ENCODE measurements at places on chromosomes 2 and 18.

GRCh38 chr2:43194121-43194869 is 32.1 kb downstream of the ZFP36L2 start:
- DNase-seq, result peak; percentile 76

DNA sequence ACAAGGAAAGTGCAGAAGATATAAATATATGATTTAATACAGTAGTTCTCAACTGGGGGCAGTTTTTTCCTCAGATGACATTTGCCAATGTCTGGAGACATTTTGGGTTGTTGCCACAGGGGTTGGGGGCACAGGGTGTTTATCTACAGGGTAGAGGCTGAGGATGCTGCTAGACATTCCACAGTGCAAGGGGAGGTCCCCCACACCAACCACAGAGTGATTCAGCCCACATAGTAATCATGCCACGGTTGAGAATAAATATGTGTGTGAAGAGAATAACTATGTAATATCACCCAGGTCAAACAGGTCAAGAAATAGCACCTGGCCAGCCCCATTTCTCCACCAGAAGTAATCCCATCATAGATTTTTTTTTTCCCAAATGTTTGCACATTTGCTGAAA is 17.9 kb downstream of the DYSF start:
- no peak for DNase-seq

DNA sequence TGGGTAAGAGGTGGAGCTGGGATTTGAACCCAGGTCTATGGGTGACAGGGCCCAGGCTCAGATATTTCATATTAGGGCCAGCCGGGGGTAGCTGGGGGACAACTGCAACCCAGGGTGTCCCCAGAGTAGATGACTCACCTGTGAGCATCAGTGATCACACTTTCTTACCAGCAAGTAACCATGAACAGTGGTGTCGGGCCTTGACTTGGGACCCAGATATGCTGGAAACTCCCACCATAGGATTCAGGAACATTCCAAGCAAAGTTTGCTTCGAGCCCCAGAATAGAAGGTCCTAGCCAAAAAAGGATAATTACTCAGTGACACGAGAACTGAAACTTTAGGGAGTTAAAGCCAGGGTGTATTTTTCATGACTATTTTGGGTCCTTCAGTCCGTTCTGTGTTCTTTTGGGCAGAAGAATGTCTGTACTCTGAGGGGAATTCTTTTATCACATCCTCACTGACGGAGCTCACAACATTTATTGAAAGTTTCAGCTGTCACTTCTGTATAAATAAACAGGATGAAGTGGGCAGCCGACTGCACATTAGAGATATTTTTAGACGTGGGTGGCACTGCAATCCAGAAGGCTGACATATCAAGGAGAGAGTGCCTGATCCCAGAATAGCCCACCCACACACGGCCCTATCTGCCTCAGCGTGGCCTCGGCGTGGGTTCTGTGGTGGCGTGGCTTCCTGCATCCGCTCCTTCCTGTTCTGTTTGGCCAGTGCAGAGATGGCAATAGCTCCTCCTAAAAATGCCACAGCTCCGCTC is 45.6 kb downstream of the RAMP1 start:
- no peak for DNase-seq

GRCh38 chr18:56444201-56444600 is 194.2 kb downstream of the TXNL1 start:
- no peak for DNase-seq

DNA sequence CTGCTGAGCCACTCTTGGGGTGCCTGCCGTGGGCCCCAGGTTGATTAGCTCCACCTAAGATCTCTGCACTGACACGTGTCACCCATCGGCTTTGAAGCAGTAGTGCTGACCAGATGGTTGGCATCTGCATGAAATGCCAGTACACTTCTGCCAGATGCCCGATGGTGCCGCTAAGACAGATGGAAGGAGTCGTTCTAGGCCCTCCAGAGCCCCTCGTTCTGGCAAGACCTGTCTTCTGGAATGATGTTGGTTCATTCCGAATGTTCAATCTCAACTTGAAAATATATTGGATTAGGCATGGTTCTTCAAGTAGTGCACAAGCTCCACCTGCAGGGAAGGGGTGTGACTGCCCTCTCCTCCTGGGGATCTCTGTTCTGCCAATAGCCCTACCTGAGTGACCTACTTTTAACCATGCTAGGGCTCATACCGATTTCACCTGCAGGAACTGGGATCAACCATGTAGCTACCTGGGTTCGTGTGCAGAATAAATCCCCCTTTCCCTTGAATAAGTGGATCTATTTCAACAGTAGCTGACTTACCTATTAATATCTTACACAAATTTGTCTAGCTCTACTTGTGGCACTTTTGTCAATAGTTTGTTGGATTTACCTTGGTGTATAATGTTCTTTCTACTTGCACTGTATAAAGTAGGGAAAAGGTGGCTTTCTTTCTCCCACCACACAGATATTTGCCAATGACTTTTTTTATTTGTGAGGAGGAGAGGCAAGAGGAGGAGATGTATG is 342.6 kb downstream of the CTNNA2 start:
- DNase-seq, result no peak

DNA sequence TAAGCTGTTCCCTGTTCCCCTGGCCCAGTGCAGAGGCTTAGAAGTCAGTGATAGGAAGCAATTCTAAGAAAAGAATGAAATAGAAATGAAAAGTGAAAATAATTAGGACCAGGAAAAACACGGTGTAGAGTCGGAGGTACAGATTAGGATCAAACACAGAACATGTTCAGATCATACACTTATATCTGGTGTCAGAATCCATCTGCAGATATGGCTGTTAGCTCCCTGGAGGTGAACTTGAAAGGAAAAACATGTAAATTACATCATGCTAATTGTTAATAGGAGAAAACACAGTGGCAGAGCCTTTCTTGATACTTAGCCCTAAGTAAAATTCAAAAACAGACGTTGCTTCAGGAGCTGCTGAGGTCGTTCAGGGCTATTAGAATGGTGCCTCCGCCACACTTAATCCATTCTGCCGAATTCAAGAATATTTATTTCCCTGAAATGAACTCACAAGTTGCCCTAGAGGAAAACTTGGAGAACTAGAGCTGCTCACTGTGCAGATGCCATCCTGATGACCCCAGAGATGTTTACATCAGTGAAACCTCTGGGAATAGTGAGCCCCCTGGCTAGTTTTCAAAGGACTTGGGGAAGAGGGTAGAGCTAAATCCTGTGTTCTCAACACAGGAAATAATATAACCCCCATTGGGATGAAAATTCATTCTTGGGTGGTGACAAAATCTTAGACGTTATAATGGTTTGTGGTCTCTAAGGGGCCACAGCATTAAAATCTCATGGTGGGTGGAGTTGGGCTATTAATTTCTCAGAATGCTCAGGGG is 27.5 kb downstream of the LPIN1 start:
- DNase-seq, result no peak

DNA sequence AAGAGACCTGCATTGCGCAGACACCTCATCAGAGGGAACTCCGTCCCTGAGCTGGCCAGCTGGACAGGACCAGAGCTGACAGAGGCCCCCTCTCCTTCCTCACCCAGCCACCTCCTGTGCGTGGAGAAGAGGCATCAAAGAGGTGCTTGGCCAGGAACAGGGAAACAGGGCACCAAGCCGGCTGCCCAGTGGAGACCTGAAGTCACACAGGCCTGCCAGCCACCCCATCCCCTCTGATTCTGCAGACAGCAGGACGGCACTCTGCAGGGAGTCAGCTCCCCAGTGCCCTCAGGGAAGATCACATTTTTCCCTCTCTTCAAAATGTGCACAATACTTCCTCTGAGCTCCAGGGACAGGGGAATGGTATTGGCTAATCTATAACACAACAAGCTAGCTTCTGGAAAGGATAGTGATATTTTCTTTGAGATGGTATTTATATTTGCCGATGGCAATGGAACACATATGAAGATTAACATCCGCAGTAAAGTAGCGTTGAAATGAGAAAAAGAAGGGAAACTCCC is 30.5 kb downstream of the SLC1A4 start:
- DNase-seq, result no peak

DNA sequence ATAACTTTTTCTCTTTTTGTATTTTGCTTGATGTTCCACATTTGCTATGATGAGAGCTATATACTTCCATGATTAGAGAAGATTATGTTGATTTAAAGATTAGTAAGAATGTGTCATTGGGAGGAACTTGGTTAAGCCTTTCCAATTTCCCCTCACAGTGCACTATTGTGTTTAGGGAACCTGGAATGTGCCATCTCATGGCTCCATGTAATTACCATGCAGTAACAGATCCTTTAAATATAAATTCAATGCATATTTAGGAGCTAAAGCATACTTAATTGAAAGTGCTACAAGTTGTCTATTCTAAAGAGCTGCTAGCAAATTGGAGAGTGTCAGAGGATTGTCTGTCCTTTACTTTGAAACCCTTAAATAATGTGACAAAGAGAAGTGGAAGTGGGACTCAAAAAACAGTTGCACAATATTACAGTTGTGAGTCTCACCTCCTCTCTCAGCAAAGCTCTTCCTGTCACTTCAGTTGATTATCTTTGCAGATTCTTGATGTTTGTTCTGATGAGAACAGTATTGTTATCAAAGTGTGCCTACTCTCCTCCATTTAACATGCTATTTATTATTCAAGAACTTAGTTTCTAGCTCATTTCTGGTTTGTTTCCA is 1162.7 kb upstream of the ZEB2 start:
- no peak for DNase-seq

DNA sequence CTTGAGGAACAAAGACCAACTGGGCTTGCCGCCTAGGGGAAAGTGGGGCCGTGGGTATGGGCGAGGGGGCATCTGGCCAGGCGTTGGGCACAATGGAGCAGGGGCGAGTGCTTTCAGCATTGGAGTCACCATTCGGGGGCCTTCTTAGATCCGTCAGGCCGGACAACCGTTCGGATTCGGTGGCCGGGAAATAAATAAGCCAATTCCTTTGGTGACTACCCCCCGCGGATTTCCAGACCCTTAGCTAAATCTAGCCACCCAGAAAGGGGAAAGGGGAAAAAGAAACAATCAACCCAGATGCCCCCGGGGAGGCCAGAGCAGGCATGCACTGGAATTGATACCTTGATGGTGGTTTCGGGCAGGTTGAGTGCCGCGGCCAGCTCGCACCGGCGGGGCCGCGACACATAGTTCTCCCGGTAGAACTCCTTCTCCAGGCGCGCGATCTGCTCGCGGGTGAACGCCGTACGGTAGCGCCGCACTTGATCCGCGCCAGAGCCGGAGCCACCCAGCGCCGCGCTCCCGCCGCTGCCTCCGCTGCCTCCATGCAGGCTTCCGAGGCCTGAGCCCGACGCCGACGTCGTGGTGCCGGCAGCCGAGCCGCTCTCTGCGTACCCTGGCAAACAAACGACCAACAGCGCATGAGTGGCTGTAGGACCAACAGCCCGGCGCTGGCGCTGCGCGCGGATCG is 1.8 kb downstream of the EVX2 start:
- no peak for DNase-seq

DNA sequence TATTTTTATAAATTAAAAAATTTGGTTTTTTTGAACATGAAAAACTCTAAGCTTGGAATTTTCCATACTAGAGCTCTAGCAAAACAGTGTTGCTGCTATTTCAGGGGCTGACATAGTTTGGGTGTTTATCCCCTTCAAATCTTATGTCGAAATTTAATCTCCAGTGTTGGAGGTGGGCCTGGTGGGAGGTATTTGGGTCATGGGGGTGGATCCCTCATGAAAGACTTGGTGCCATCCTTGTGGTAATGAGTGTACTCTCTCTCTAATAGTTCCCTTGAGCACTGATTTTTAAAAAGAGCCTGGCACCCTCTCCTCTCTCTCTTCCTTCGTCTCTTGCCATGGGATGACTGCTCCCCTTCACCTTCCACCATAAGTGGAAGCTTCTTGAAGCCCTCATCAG is 244.6 kb upstream of the UBE2E3 start:
- no peak for DNase-seq

DNA sequence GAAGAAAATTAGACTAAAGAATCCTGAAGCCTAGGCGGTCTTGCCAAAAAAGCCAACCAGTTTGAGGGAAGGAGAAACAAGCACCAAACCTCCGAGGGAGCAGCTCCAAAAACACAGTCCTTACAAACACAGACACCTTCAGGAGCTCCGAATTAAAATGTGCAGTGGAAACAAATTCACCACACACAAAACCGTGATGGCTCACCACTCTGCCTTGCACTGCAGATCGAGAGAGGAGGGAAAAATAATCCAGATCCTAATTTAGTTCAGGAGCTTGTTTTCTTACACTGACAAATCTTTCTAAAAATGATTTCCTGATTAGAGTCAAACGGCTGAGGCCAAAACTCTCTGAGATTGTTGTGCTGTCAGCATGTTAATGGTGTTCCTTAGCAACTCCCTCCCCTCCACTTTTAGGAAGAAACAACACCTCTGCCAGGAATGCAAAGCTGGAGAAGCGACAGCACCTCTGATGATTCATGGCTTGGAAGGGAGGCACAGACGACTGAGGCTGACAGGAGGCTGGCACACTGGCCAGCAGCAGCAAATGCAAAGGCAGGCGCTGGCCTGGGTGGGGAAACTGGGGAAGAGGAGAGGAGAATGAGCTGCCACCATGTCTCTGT is 249.4 kb upstream of the KLHL29 start:
- DNase-seq, result no peak

DNA sequence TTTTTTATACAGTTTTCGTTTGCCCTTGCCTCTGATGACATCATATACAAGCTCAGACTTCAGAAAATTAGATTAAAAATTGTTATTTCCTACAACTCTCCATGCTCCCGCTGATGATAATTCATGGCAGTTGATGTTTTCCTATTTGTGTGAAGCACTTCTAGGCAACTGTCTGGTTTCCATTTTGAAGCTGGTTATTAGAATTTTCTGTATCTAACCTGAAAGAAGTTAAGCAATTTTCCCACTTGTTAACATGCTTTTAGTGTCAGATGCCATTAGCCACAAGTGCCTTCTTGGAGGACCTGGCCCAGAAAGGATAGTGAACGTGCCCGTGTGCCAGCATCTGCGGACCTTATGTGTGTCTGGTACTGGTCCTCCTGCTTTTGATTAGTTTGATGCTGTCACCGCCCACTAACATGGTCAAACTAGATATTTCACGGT is 347.6 kb upstream of the RAB12 start:
- no peak for DNase-seq

GRCh38 chr2:58553937-58554336 is 312.8 kb upstream of the FANCL start:
- DNase-seq, result no peak

GRCh38 chr2:152115952-152116351 is 17.1 kb upstream of the CACNB4 start:
- DNase-seq, result no peak

- DNase-seq, result no peak
Observed at GRCh38 chr18:59388817-59389216, 29.8 kb upstream of the LMAN1 start.

- DNase-seq, result no peak
Observed at GRCh38 chr18:5104246-5104645, 92.8 kb downstream of the AKAIN1 start.

- no peak for DNase-seq
Observed at GRCh38 chr2:222000326-222000725, 298.5 kb downstream of the PAX3 start.

- DNase-seq, result no peak
Observed at GRCh38 chr18:9952633-9953416, 39.0 kb downstream of the VAPA start.
